ENCODE measurements at places on chromosomes 4 and X.

DNA sequence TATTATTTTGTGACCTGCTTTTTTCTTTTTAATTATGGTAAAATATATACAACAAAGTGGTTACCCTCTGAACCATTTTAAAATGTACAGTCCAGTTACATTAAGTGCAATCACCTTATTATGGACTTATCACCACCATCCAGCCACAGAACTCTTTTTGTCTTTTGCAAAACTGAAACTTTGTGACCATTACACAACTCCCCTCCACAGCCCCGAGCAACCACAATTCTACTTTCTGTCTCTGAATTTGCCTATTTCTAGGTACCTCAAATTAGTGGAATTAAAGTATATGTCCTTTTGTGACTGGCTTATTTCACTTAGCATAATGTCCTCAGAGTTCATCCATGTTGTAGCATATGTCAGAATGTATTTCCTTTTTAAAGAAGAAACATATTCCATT is 39.3 kb upstream of the WWC2 start:
- no peak for DNase-seq

GRCh38 chrX:136626237-136626636 is 21.7 kb upstream of the CD40LG start:
- no peak for DNase-seq

- DNase-seq = no peak
These were observed 43.2 kb downstream of the LRBA start for GRCh38 chr4:150971901-150972300.

- no peak for DNase-seq
These were observed 389.0 kb upstream of the ZFP42 start for GRCh38 chr4:187606581-187606980.

DNA sequence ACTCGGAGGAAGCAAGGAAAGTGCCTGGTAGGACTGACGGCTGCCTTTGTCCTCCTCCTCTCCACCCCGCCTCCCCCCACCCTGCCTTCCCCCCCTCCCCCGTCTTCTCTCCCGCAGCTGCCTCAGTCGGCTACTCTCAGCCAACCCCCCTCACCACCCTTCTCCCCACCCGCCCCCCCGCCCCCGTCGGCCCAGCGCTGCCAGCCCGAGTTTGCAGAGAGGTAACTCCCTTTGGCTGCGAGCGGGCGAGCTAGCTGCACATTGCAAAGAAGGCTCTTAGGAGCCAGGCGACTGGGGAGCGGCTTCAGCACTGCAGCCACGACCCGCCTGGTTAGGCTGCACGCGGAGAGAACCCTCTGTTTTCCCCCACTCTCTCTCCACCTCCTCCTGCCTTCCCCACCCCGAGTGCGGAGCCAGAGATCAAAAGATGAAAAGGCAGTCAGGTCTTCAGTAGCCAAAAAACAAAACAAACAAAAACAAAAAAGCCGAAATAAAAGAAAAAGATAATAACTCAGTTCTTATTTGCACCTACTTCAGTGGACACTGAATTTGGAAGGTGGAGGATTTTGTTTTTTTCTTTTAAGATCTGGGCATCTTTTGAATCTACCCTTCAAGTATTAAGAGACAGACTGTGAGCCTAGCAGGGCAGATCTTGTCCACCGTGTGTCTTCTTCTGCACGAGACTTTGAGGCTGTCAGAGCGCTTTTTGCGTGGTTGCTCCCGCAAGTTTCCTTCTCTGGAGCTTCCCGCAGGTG is 637 bp downstream of the AR start:
- DNase-seq = no peak

GRCh38 chrX:31366041-31366440 is 294.2 kb upstream of the FTHL17 start:
- DNase-seq = peak; percentile 78

DNA sequence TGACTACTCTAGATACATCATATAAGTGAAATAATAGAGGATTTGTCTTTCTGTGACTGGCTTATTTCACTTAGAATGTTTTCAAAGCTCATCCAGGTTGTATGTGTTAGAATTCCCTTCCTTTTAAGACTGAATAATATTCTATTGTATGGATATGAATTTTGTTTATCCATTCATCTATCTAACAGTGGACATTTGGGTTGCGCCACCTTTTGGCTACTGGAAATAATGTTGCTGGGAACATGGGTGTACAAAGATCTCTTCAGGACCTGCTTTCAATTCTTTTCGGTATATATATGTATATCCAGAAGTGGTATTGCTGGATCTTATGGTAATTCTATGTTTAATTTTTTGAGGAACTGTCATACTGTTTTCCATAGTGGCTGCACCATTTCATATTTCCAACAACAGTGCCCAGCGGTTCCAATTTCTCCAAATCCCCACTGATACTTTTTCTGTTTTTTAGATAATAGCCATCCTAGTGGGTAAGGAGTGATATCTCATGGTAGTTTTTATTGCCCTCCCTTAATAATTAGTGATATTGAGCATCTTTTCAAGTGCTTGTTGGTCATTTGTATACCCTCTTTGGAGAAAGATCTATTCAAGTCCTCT is 3.4 kb upstream of the SCD5 start:
- DNase-seq = no peak

DNA sequence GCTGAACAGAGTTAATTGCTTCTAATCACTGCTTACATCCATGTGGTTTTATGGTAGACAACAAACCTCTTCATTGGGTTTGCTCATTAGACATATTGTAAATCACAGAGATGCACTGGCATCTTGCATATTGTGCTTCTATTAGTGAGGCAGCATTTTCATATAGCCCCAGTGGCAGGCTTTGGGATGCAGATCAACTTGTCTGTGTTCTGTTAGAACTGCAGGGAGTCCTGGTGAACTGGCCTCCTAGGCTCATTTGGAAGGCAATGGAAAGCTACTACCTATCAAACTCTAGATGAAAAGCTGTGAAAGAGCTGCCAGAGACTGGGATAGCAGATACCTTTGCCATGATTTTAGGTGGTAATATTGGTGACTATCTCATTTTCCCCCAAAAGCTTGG is 108.8 kb downstream of the NAA11 start:
- no peak for DNase-seq

- no peak for DNase-seq
These were observed 25.3 kb upstream of the TRIM60 start for GRCh38 chr4:165006456-165006855.

DNA sequence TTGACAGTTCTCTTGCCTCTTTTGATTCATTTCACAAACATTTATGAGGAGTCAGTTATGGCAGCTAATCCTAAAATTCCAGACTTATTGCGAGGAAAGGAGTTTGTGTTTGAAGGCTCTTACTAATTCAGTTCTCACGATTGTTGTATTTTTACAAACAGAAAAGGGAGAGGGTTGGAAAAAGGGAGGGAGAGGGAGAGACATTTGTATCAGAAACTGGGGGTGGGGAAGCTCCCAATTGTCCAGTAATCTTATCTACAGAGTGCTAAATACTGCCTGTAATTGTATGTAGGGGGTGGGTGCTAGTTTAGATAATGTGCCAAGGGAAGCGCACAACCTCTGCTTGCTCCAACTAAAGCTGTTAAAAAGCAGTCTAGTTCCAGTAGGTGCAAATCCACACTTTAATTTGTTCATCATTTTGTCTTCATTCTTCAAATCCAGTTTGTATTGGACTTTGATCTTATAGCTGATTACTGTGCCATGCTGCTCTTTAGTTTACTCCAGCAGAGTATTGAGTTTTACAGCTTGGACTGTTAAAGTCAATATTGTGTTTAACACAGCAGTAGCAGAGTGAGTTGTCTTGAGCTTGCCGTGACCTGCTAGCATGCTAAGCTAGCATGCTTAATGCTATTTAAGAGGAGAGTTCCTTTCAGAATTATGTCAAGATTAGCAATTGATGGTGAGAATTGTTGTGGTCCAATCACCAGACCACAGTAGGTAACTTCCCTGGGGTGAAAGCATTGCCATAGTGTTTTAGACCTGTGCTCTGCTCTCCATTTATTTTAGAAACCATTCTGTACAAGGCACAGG is 13.9 kb downstream of the FNIP2 start:
- peak; percentile 69 for DNase-seq

- DNase-seq = no peak
These were observed 48.8 kb upstream of the SMARCAD1 start for GRCh38 chr4:94158883-94159282.

DNA sequence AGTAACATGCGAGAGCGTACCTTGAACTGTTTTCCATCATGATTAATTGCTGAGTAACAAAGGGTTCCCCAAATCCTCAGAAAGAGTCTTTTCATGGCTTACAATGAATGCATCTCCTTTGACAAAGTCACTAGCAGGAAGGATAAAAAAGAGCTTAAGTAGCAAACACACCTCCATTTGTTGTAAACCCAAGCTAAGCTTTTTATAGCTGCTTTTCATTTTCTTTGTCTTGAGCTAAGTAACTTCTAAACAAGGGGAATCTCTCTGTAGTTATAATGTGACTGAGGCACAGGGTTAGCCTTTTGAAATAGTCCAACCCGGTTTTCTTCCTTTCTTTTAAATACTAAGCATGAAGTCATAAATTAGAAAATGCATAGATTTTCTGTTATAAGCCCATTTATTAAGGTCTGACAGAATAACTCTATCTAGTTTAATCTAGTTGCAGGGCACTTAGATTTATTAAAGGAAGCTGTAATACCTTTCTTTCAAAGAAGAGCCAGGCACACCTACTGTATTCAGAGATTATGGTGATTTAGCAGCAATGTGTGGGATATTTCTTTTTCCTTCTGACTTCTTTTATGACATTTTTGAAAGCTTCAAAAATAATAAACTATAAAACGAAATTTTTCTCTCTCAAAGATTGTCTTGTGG is 226.9 kb upstream of the SMIM31 start:
- DNase-seq = no peak

GRCh38 chr4:125267630-125268029 is 47.1 kb upstream of the FAT4 start:
- no peak for DNase-seq

GRCh38 chrX:109974906-109975655 is 27.8 kb upstream of the TMEM164 start:
- DNase-seq = no peak

DNA sequence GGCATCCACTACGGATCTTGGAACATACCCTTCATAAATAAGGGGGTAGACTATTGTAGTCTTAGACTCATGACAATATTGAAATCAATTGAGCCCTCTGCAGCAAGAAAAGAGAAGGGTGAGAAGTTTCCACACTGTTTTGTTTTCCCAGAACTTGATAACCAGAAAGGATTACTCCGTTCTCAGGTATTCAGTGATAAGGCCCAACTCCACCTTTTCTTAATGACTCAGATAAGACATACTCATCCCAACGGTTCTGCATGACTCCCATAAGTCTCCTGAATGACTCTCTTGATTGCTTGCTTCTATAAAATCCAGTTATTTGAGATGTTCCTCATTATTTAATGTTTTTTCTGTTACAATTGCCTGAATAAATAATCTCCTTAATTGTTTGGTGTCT is 111.7 kb downstream of the PABPC4L start:
- peak; percentile 67 for DNase-seq

DNA sequence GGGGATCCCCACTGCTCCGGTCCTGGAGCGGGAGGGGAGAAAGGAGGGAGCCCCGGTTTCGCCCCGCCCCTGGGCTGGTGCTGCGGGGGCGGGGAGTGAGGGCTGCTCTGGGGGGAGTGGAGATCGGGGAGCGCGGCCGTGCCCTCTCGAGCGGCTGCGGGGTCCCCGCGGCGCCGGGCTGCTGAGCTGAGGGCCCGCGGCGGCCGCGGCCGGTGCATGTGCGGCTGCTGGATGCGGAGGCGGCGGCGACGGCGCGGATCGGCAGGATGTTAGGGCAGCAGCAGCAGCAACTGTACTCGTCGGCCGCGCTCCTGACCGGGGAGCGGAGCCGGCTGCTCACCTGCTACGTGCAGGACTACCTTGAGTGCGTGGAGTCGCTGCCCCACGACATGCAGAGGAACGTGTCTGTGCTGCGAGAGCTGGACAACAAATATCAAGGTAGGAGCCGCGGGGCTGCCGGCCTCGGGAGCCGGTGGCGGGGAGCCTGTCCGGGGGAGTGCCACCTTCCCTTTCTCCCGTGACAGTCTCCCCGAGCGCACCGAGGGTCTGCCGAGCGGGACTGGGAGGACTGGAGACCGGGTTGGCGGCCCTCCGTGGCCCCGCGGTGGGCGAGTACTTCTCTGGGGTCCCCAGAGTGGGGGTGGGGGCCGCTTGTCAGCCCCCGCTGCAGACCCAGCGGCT is at the start of gene ING2:
ING2 (plus strand) TSS at position 129 of the 681 bp plus-strand sequence; CDS start at position 267, 138 bp downstream.
- DNase-seq = peak; percentile 62

GRCh38 chrX:3044671-3045070 is 3.4 kb downstream of the ARSF start:
- DNase-seq = no peak

GRCh38 chr4:138301536-138301935 is 59.4 kb upstream of the SLC7A11 start:
- peak; percentile 6 for DNase-seq

GRCh38 chrX:53065104-53065503 is 16.5 kb downstream of the GPR173 start:
- no peak for DNase-seq

- no peak for DNase-seq
These were observed 254.6 kb downstream of the LDB2 start for GRCh38 chr4:16643893-16644292.

- peak; percentile 47 for DNase-seq
These were observed 190.9 kb upstream of the BANK1 start for GRCh38 chr4:101599620-101600019.

- no peak for DNase-seq
These were observed 48.5 kb upstream of the EGFL6 start for GRCh38 chrX:13520936-13521335.

DNA sequence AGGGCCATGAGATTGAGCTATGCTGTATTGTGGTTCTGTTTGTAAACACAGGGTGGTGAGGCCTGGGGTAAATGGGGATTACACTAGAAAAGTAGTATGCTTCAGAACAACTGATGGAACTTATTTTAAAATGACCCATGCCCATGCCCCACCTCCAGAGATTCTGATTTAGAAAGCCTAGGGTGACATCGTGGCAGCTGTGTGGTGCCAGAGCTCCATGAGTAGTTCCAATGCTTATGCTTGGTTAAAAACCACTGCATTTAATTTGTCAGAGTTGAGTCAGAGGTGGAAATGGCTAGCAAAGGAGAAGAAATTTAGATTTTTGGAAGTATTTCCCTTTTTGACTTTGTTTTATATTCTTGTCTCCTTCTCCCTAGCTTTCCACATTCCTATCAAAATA is 63.4 kb upstream of the PDE5A start:
- no peak for DNase-seq
